ENCODE measurements at places on chromosomes 1 and 21.

DNA sequence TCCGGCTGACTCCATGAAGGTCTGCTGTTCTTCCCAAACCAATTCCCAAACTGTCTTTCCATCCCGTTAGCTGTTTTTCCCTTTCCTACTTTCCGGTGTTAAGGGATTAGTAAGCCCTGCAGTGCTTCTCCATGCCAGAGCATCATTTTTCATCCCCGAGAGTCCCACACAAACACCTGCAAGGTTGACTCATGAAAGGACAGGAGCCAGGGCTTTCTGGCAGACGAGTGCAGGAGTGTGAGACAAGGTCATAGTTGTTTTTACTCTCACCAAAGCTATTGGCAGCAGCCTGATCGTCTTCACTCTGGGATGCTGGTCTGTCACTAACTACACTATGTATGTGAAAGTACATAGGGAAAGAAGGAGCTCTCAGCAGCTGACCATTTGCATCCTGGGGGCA is 10.2 kb upstream of the BECN2 start:
- no peak for DNase-seq

DNA sequence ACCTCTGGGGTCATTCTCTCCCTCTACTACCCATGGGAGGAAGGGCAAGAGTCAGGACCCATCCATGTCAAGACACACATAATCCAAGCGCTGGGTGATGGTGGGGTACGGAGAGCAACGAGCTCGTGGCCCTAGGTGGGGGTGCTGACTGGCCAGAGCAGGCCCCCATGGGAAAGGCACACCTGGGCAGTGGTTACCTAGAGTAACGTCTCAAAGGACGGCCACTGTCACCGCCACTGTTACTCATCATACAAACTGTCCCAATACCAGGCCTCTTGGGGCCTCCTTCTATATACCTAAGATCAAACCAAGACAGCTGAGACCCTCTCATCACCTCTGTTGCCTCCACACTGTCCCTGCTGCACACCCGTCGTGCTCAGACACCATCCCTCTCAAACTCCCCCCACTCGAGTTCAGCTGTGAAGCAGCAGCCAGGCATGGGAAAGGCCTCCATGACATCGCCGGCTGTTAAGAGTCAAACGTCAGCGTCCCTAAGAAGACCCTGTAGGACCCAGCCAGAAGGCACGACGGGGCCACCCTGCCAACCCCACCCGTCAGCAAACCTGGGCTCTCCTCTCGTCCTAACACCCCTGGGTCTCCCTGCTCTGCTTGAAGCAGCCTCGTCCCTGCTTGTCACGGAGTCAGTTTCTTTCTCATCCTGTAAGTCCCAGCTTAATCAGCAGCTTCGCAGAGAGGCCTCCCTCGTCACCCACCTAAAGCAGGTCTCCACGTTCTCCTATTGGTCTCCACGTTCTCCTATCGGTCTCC is 15.3 kb downstream of the NPHP4 start:
- DNase-seq, result no peak

GRCh38 chr1:77704736-77705135 is 22.3 kb upstream of the ZZZ3 start:
- no peak for DNase-seq

DNA sequence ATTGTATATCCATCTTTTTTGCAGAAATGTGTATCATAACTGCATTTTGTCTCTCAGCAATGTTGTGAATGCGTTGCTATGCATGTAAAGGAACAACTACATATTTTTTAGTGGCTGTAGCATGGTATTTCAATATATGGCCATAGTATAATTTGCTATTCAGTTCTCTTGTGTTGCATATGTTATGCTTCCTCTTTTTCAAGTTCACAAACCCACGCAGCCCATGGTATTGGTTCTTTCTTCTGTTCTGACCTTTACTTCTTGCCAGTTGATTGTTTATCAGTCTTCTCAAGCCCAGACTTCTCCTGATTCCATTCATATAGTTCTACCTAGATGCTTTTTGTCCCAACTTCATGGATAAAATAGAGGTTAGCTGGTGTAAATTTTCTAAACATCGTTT is 6.1 kb downstream of the SLC22A15 start:
- no peak for DNase-seq

DNA sequence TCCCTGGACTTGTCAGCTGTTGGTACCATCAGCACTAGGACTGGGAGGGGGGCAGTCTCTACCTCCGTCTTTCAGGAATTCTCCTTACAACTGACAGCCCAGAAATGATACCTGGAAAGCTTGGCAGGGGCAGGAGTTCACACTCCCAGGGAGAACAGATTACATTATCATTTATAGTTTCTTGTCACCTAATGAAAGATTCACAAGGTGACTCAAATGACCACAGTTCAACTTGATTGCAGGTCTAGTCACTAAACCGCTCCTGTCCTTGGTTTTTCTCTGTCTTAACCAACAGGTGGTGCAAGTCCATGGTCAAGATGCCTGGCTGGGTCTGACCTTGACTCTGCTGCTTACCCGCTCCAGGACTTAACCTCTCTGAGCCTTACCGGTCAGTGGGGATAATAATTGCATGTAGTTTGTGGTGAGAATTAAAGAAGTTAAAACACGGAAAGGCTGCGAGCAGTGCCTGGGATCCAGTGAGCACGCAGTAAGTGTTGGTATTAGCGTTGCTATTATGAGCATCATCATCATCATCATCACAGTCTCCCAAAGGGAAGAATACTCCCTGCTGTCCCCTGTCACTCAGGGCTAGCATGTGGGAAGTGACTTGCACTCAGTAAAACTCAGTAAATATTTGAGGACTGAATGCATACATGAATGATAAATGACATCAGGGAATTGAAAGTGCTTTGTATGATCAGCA is 125.3 kb upstream of the CD34 start:
- no peak for DNase-seq

All from CD4-positive, alpha-beta T cell treated with Interleukin-17A for 1 hour (primary cell).